ENCODE measurements at places on chromosomes 11 and 22. TPM values are rescaled to one million over a fixed set of nuclear protein-coding genes. Genes with fewer than 3 reads are reported as not detected.
A peak's percentile ranks its signal among the peaks of the same experiment; 100 is the strongest.

The APOA4 gene
- 0.26 TPM for total RNA-seq

DNA sequence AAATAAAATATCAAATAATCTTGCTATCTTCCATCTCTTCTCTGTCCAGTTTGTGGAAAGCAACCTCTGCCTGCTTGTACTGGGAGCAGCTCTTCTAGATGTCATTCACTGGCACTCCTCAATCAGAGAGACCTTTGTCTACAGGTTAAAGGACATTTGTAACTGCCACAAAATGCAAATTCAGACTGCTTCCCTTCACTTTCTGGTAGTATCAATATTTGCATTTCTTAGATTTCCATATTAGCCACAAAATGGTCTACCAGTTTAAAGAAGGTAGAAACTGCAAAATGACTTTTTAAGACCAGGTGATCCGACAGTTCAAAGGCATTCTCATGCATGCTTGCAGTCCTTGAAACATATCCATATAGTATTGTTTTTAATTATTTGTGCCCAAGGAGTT lies 51.7 kb upstream of the RCN1 start:
- no peak for DNase-seq

- peak; percentile 96 for DNase-seq
Measured at GRCh38 chr22:18057568-18058209, 20.1 kb upstream of the PEX26 start.

GRCh38 chr22:48804811-48805301 lies 1022.8 kb downstream of the BRD1 start:
- no peak for DNase-seq
